ENCODE measurements at places on chromosomes 5 and 9. TPM values are rescaled to one million over a fixed set of nuclear protein-coding genes. Genes with fewer than 3 reads are reported as not detected.

DNA sequence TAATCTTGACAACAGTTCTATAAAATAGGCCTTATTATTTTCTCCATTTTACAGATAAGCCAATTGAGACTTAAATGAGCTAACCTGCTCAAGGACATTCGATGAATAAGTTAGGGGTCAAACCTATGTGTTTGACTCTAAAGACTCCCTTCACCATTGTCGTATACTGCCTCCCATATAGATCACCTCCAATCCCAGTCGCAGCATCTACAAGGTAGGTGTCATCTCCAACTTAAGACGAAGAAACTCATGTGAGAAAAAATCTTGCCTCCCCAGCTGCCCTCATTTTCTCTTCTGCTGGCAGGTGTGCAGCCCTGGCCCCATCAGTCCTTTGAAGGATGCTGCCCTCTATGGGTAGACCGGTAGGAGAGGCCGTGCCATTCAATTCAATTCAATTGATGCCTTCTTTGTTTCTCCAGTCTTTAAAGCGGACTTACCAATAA lies 75.2 kb upstream of the SMARCA2 start:
- DNase-seq: no peak

GRCh38 chr5:92849756-92850155 lies 731.3 kb downstream of the NR2F1-AS1 start:
- DNase-seq: no peak

DNA sequence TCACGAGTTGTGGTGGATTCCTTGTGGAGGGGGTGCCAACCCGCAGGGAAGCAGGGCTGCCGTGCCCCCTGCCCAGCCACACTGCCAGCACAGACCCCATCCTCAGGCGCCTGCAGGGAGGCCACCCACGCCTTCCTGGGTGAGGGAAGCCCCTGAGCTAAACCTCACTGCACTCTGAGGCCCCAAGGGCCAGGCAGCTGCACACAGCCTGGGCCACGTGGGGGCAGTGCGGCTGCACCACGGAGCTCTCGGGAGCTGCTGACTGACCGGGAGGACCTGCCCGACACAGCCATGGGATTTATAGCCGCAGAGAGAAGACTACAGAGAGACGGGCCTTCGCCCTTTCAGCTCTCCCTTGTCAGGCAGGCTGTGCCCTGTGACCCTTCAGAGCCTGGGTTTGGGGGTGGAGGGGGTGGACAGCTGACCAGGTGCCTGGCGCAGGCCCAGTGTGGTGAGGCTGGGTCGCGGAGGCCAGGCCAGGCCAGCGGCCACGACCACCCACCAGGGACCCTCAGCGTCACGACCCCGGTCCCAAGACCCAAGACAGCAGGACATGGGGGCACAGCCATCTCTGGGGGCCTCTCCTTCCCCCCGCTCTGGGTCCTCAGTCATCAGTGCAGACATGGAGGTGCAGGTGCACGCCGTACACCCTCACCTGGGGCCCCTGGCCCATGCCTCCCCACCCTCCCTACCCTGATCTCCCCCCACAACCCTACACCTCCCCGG lies 4.3 kb upstream of the AHRR start:
- no peak for DNase-seq

GRCh38 chr9:21674894-21675293 lies 127.5 kb upstream of the MTAP start:
- DNase-seq: no peak

DNA sequence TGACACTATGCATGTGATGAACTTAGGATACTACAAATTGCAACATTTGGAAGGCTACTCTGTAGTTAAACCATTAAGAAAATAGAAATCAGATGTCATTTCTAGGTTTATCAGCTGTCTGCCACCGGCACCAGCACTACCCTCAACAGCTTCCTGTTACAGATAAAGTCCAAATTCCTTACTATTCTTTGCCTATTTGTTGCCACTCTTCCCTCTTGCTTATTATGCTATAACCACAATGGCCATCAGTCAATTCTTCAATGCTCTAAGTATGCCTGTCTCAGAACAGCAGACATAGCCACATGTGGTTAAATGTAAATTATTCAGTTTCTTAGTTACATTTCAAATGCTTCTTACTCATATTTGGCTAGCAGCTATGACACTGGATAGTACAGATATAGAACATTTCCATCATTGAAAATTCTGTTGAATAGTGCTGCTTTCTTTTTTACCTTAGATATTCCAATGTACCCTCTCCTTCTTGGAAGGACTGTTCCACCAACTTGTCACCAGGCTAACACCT lies 21.0 kb downstream of the DHX29 start:
- no peak for DNase-seq

DNA sequence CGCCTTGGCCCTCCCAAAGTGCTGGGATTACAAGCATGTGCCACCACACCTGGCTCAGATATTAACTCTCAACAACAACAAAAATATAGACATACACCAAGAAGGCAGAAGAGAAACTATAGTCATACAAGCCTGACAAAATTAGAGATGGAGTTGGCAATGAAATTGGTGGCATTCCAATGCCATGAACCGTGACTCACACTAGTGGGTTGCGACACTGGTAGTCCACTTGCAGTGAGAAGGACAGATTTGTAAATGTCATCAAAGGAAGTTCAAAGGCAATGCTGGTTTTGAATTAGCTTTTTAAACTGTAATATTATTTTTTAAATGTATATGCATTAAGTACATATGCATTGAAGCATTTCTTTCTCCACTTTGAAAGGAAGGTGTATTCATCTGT lies 8.5 kb upstream of the DNAJC25 start:
- DNase-seq: peak; percentile 49

GRCh38 chr9:115717298-115717697 lies 436.3 kb upstream of the PAPPA start:
- no peak for DNase-seq

- DNase-seq: no peak
Observed at GRCh38 chr5:102229685-102230084, 66.4 kb downstream of the SLCO4C1 start.

DNA sequence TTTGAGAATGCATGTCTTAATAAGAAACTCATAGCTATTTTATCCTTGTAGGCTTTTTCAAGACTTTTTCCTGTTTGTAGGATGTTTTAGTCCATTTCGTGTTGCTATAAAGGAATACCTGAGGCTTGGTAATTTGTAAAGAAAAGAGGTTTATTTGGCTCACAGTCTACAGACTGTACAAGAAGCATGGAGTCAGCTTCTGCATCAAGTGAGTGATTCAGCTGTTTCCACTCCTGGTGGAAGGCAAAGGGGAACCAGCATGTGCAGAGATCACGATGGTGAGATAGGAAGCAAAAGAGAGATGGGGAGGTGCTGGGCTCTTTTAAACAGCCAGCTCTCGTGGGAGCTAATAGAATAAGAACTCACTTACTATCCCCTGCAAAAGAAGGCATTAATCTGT lies 177.3 kb downstream of the ALDH1A1 start:
- DNase-seq: no peak

DNA sequence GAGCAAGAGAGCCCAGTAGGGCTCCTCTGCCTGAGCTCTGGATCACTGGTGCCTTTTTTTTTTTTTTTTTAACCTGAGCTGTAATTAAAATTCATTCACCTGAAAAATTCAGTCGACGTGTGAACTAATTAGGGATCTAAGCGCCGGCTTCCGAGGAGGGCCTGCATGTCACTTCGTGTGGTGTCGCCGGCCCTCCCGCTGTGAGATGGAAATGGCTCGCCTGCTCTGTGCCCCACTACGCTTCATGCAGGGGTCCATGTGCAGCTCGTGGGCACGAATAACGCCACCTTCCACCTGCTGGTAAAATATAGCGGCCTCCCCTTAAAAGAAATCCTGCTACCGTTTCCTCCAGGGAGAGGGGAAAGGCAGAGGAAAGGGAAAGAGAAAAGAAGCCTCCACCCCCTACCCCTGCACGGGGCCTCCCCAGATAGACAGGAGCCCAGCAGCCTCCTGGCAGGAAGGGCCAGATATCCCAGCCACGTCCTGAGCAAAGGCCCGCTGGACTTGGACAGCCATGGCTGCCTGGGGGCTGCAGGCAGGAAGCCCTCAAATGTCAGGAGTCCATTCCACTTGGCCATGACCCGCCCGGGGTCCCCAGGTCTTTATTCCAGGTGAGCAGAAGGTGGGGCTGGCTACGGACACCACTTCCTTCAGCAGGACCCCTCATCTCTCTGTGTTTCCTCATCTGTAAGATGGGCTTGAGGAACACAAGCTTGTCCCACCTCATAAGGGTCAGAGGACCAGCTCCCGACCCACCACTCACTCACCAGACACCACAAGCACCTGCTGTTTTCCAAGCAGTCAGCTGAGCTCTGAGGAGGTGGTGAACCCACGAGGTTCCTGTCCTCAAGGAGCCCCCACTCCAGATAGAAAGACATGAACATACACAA lies 38.2 kb upstream of the ZNF354A start:
- DNase-seq: no peak

GRCh38 chr9:135669616-135670285 lies 6.6 kb downstream of the LCN9 start:
- peak; percentile 32 for DNase-seq

GRCh38 chr9:89751079-89751825 lies 146.4 kb downstream of the GADD45G start:
- DNase-seq: no peak

- no peak for DNase-seq
Observed at GRCh38 chr5:91938441-91938840, 555.3 kb upstream of the ARRDC3 start.

The SOHLH1 gene
- total RNA-seq: not detected

The MLANA gene
- not detected for total RNA-seq

The ADGRV1 gene
- 0.23 TPM for total RNA-seq

The HAPLN1 gene
- not detected for total RNA-seq

The AQP7 gene
- 8.6 TPM for total RNA-seq

The KCNN2 gene
- 2.9 TPM for total RNA-seq
